ENCODE measurements at places on chromosomes 5 and 9.
A peak's percentile ranks its signal among the peaks of the same experiment; 100 is the strongest.

DNA sequence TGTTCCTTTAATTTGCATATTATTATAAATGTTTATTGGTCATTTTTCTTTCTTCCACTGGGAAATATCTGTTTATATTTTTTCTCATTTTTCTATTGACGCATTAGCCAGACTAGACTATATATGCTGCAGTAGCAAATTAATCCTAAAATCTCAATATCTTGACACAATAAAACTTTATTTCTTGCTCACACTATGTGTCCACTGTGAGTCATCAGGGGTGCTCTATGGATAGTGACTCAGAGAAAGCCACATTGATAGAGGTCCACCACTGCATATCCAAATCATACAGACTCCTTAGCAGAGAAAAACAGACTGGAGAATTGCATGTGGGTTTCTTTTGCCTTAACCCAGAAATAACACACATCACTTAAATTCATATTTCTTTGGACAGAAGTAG is 20.8 kb downstream of the OR1L3 start:
- DNase-seq = no peak

- DNase-seq = no peak
These were observed 210.8 kb upstream of the SMARCA2 start for GRCh38 chr9:1804128-1804865.

- DNase-seq = peak; percentile 54
These were observed 37.6 kb downstream of the ANKRD33B start for GRCh38 chr5:10601246-10602030.

- no peak for DNase-seq
These were observed 215.2 kb upstream of the ELAVL2 start for GRCh38 chr9:24041160-24041690.
